NCI-H1105 (cell line): ENCODE measurements at places on chromosomes 4 and X.

- no peak for DNase-seq
Measured at GRCh38 chrX:14073071-14073470, 43.4 kb upstream of the GEMIN8 start.

DNA sequence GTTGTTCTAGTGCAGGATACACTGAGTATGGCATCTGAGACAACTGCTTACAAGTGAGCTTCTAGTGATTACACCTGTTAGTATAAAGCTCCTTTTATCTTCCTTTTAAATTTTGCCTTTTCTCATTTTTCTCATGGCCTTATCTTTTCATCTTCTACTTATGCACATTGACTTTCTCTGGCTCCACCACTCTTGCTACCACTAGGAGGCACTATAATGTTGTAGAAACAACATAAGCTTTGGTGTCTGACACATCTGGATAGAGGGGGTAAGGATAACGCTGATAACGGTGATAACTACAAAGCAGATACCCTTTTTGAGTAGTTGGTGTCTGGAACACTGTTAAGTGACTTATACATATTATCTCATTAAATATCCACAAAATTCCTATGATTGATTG, 187.4 kb upstream of the TEX13C start:
- DNase-seq: no peak

DNA sequence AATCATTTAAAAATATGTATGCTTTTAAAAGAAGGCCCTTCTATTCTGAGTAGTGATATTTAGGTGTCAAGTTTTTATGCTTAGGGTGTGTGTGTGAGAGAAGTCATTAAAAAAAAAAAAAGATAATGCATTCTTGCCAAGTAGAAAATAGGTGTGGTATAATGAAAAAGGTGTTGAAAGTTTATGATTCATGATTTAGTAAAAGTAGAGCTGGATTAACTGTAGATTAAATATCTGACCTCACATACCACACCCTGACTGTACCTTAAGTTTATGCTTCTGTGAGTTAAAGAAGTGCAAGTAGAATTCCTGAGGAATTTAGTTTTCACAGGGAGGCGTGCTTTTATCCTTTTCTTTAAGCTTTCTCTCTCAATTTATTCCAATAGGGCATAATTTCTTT, 71.1 kb downstream of the BMPR1B start:
- DNase-seq: no peak

- DNase-seq: no peak
Measured at GRCh38 chr4:172357006-172357540, 543.9 kb downstream of the GALNTL6 start.

- DNase-seq: no peak
Measured at GRCh38 chr4:53595204-53595603, 3.9 kb upstream of the LNX1 start.
